ENCODE measurements at places on chromosomes 5 and 9.

- no peak for DNase-seq
Measured at GRCh38 chr5:135341016-135341666, 57.9 kb downstream of the MACROH2A1 start.

- DNase-seq, result no peak
Measured at GRCh38 chr9:98767196-98767595, 29.2 kb downstream of the ANKS6 start.

DNA sequence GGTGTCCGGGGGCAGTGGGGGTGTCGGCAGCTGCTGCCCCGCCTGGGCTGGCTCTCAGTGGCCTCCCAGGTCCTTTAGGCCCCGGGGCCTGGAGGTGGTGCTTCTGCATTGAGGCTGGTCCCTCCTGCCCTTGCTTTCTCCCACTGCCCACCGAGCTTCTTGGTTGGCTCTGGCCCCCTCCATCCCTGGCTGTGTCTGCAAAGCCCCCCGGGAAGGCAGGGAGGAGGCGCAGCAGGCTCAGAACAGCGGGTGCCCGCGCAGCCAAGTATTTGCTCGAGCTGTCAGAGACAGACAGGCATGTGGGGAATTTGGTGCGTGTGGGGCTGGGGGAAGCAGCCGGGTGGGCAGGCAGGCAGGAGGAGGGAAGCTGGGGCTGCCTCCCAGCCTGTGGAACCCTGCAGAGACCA lies 11.5 kb downstream of the CXXC5 start:
- DNase-seq, result no peak

DNA sequence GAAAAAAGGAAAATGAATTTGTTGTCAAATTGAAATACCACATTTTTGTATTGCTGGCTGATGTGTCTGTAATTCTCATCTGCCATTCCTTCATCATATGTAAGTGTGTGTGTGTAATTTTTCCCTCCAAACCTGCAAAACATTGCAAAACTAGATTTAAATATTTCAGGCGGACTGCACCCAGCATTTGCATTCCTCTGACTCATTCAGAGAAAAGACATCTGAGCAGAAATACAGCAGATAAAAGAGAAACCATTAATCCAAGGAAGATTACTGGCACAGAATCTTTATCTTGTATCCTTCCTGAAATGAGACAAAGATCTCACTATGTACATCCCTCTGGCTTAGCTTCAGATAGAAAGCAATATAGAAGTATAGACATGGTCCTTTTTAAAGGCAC lies 275.3 kb downstream of the TMEM38B start:
- DNase-seq, result no peak

GRCh38 chr5:172853355-172853975 lies 19.4 kb downstream of the ERGIC1 start:
- DNase-seq, result no peak

DNA sequence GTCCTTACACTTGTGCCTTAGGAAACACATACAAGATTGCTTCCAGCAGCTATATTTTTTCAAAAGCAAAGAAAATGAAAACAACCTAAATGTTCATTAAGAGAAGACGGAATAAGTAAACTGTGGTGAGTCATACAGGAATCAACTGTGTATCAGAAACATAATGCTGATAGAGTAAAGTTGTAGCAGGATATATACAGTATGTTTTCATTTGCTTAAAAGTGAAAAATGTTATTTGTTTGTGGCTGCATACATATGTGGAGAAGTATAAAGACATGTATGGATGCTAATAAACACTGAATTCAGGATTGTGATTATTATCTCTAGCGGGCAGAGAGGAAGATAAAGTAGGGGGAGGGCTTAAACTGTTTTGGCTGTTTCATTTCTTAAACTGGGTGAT lies 8.3 kb downstream of the DCTN4 start:
- DNase-seq, result no peak

Measured in activated CD4-positive, alpha-beta T cell treated with anti-CD3 and anti-CD28 coated beads, Interleukin-2, amount 10 ng/mL, durations not matched to agents 7 days and 5 days (primary cell).